ENCODE measurements at places on chromosomes 2 and 18. TPM values are rescaled to one million over a fixed set of nuclear protein-coding genes. Genes with fewer than 3 reads are reported as not detected.
A peak's percentile ranks its signal among the peaks of the same experiment; 100 is the strongest.

ACMSD gene
- not detected for total RNA-seq

DNA sequence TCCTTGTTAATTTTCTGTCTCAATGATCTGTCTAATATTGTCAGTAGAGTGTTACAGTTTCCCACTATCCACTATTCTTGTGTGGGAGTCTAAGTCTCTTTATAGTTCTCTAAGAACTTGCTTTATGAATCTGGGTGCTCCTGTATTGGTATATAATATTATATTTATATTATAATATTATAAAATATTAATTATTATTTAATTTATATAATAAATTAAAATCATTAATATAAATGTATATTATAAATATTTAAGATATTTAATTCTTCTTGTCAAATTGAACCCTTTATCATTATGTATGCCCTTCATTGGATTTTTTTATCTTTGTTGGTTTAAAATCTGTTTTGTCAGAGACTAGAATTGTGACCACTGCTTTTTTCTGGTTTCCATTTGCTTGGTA, 1950.2 kb upstream of the LRRTM1 start:
- no peak for DNase-seq

DNA sequence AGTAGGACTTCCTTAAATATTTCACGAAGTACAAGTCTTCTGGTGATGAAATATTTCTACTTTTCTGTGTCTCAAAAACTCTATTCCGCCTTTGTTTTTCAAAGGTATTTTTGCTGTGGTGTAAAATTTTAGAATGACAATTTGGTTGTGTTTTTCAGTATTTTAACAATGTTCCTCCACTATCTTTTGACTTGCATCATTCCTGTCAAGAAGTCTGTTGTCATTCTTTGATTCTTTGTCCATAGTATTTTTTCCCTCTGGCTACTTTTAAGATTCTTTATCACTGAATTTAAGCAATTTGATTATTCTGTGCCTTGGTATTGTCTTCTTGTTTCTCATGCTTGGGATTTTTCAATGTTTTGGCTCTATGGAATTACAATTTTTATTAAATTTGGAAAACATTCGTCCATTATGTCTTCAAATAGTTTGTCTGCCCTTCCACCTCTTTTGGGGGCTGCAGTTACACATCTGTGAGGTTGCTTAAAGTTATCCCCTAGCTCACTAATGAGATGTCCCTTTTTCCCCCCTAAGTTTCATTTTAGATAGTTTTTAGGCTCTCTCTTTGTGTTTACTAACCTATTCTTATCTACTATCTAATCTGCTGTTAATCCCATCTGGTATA, 76.0 kb downstream of the CAB39 start:
- no peak for DNase-seq

- DNase-seq = no peak
These were observed 54.3 kb downstream of the MARCHF4 start for GRCh38 chr2:216317831-216318520.

GRCh38 chr2:176079285-176079830, 4.4 kb downstream of the EVX2 start:
- DNase-seq = no peak

- no peak for DNase-seq
These were observed 270.0 kb downstream of the SLC8A1 start for GRCh38 chr2:40181855-40182254.

DNA sequence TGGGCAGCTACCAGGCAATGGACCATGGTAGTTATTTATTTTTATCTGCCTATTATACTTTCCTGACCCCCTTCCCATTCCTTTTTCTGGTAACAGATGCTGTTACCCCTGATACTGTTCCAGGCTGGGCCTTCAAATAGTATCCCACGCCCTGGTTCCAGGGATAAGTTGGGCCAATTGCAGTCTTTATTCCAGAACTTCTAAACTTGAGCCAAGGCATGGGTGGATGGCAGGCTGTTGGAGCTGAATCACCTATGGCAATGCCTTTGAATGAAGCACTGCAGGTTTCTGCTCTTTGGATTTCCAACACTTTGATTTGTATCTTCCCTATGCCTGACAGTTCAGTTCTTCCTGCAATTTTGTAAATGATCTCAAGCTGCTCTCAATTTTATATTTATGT, 99.2 kb upstream of the LHCGR start:
- no peak for DNase-seq

ASXL3 gene
- 0.07 TPM for total RNA-seq

SP5 gene
- 0.73 TPM for total RNA-seq

STEAP3 gene
- total RNA-seq = 28.3 TPM

SNORC gene
- total RNA-seq = 4.3 TPM

DNA sequence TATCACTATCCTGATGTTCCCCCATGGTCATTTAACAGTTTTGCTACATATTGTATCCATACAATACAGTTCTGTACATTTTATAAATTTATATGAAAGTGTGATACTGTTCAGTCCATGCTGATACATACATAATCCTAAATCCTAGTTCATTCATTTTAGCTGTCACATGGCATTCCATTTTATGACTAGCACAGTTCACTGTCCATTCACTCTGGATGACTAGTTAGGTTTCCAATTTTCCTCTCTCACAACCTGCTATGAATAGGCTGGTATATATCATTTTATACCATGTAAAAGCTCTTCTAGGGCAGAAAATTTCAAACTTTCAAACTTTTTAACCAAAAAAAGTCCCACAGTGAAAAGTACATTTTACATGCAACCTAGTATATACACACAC, 15.2 kb downstream of the SMAD2 start:
- no peak for DNase-seq

RFX8 gene
- total RNA-seq = not detected

- no peak for DNase-seq
These were observed 87.7 kb downstream of the RAPGEF4 start for GRCh38 chr2:172823261-172823850.

CSRNP3 gene
- total RNA-seq = 0.86 TPM

KCNS3 gene
- 3.5 TPM for total RNA-seq

DNA sequence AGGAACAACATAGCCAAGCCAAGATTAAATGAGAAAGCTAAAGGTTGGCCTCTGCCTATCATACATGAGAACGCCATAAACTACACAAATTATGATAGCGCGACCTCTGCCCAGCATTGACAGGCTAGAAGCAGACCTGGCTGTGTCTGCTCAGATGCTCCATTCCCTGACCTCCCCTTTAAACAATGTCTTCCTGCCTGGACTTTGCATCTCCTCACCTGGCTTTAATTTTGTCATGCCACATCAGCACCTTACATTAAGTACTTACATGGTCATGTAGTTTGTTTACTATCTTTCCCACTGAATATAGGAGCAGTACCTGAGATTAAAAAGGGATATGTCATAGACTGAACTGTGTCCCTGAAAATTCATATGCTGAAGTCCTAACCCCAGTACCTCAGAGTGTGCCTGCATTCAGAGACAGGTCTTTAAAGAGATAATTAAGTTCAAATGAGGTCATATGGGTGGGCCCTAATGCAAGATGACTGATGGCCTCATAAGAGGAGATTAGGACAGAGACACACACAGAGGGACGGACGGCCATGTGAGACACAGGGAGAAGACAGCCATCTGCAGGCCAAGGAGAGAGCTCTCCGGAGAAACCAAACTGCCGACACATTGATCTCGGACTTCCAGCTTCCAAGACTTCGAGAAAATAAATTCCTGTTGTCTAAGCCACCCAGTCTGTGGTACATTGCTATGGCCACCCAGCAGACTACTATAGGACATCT, 103.7 kb downstream of the BIN1 start:
- no peak for DNase-seq

- no peak for DNase-seq
These were observed 20.8 kb upstream of the CIDEA start for GRCh38 chr18:12233378-12233777.

DNA sequence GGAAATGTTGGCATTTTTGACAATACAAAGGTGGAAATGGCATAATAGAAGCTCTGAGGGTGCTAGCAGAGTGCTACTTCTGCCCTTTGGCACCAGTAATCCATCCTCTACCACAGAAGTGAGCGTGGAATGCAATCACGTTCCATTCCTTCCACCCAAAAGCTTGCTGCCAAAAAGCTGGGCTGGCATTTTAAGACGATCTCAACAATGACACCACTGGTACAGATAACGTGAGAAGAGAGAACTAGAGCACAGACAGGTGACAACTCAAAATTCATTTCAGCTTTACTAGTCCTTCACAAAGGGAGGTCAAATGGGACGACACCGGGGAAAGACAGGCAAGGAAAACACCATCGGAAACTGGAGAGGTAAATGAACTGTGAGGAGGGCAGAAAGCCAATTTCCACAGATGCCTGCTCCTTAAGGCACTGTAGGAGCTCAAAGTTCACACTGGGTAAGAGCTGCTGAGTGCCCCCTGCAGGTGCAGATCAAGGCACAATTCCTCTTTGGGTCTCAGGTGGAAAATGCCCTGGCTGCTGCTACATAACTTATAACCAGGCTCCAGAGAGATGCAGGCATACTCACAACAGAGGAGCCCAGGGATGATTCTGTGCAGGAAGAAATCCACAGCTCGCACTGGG, 50.7 kb upstream of the RNU4ATAC start:
- peak; percentile 59 for DNase-seq

DNA sequence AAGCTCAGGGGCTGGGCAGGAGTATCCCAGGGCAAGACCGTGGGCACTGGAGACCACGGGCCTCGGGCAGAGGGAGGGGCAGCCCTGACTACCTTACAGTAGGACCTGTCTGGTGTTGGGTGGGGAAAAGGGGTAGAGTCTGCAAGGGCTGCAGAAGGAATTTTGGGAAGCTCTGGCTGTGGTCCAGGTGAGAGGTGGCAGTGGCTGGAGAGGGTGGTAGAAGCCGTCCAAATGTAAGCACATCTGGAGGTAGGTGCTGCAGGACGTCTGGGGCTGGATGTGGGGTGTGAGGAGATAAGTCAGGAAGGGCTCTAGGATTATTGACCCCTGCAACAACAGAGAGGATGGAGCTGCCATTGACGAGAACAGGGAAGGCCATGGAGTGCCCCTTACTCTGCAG, 486.7 kb downstream of the EIPR1 start:
- no peak for DNase-seq

GRCh38 chr2:167732326-167732725, 515.1 kb downstream of the STK39 start:
- no peak for DNase-seq

- DNase-seq = no peak
These were observed 2.0 kb downstream of the HOXD3 start for GRCh38 chr2:176158855-176159662.

DNA sequence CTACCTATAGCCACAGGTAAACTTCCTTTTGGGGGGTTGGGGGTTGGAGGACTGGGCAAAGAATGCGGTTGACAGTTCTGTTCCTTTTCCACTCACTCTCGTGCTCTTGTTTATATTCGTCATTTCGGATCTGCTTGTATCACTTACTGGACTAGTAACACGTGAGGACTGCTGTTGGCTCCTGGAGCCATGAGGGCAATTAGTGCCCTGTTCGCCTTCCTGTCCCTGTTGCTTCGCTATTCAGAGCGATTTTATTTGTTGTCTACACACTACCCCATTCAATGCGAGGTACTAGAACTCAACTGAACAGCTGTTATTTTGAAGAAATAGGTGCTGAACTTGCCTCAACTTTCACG, 1.1 kb downstream of the KCNJ3 start:
- no peak for DNase-seq

SCRN3 gene
- 25.6 TPM for total RNA-seq

EVA1A gene
- total RNA-seq = not detected

Data from Calu3 (cell line).